ENCODE measurements at places on chromosomes 2 and 18.

- DNase-seq = no peak
Observed at GRCh38 chr2:136424112-136424511, 306.2 kb upstream of the CXCR4 start.

DNA sequence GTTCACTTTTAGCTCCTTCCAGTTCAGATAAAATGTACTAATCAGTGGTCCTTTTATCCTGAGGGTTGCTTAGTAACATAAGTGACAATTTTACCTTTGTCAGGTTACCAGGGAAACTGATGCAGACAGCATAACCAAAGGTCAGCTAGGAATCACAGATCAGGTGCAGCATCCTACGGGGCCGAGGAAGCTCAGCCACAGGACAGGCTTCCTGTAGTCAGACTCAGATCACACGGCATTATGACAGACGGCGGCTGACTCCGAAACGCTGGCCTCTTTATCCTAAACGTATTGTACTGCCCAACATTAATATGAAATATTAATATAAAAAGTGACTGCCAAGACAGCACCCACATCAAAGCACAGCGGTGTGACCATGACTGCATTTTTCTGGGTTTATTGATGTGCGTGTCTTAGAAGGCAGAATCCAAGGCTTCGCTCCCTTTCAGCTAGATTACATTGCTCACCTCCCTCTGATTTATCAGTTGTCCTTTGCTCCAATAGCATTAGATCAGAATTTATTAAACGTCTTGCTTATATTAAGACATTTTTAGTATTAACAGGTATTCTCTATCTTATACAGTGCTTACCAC is 444.5 kb downstream of the CMPK2 start:
- DNase-seq = no peak

DNA sequence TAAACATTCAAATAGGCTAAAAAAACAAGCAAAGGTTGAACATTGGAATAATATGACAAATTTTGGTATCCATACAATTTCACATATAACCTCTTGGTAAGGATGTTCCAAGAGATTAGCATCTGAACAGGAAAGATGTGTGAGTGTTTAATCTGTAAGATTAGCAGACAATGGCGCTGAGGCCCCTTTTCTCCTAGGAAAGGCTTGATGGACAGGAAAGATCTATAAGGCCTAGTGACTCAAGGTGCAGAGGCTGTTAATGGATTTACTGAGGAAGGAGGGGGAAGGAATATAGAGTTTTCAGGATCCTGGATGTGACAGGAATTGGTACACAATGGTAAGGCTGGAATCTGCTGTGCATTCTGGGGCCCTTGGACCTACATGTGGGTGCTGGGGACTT is 48.1 kb upstream of the SMAD2 start:
- no peak for DNase-seq

- DNase-seq = no peak
Observed at GRCh38 chr2:171858397-171858958, 35.6 kb downstream of the SLC25A12 start.

DNA sequence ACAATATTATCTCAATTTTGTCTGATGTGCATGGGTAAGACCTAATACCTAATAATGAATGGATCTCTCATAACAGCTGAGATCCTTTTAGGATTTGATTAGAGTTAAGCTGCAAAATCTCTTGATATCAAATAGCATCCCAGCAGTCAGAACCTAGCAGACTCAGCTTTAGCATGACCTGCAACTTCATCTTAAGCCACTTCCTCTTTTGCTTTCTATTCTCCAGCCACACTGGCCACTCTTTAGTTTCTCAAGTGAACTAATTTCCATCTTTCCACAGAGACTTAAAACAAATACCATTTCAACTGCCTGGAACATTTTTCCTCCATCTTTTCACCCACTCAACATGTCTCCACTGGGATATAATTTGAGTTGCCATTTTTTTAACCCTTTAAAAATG is 1251.6 kb upstream of the ZEB2 start:
- DNase-seq = no peak

DNA sequence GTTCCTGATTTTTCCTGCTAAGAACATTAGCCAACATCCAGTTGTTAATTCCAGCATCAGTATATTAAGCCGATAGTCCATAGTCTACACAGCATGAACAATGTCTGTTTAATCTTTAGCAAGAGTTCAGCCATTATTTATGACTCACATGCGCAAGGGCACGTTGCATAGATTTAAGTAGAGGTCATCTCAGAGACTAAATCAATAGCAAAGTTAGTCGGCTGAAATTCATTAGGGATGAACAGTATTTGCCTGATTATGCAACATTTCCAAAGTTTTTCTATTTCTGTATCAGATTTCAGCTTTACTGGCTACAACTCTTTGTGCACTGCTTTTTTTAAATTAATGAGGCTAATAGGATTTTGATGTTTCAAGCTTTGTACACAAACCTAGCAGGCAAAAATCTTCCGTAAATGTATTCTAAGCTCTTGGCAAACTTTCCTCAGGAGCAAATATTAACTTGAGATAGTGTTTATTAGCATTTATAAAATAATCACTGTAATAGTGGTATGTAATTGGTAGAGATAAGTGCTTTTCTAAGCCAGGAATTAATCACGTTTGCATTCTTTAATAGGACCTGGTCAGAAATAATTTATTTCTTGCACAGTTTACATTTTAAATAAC is 578.7 kb upstream of the ID2 start:
- no peak for DNase-seq

DNA sequence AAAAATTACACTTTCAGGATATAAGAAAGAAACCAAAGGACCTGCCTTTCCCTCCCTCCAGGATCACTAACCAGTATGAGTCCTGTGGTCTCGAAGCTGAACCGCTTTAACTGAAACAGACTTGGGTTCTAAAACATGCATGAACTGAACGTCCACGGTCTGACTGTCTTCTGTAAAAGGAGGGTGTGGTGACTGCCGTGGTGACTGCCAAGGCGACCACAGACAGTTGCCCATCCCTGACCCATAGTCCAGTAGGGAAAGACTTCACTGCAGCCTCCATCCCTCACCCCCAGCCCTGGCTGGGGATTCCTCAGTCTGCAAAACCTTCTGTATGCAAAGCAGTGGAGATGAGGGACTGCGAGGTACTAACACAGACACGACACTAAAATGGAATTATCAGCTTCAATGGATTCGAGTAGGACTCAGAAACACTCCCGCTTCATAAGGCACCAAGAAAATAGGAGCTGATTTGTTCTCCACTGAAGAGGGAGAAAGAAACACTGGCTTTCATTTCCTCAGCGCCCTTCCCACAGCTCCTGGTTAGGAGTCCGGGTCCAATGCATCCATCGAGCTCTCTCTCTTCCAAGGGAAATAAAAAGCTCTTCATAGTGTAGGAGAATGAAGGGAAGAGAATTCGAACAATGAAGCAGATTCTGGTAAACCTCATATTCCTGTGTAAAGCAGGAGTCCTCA is 197.2 kb downstream of the HDAC4 start:
- DNase-seq = no peak

- no peak for DNase-seq
Observed at GRCh38 chr2:163465440-163465839, 270.4 kb downstream of the FIGN start.

GRCh38 chr2:206201075-206201848 is 41.6 kb downstream of the EEF1B2 start:
- no peak for DNase-seq

DNA sequence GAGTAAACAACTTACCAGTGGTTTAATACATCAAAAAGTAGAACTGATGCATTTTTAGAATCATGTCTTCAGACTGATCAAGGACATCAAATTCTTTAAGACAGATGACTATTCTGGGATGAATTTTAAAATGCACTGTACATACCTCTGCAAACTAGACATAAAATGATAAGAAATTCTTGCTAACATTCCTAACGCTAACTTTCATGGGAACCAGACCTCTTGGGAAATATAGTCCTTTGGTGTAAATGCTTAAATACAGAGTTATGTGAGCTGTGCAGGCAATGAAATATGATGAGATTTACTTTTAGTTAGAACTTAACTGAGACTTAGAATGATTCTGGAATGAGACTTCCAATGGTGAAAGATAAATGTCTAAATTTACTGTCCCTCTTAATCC is 562.0 kb downstream of the NR4A2 start:
- DNase-seq = no peak

DNA sequence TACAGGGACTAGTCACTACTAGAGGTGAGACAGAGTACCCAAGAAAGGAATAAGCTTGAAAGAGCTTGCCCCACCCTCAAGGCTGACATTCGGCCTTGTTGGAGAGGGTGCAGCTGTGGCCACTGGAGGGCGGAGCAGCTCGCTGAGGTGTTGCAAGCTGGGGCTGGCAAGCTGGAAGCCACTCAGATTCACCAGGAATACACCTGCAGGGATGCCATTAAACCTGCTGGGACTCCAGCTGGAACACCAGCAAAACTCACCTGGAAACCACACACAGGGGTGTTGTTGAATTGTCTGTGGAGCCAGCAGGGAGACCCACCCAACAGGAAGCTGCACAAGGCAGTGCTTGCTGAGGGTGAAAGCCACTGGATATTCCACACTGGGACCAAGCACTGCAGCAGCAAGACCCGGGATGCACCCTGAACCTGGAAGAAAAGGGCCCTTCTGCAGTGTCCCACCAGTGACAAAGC is 26.1 kb downstream of the KCTD18 start:
- DNase-seq = no peak

DNA sequence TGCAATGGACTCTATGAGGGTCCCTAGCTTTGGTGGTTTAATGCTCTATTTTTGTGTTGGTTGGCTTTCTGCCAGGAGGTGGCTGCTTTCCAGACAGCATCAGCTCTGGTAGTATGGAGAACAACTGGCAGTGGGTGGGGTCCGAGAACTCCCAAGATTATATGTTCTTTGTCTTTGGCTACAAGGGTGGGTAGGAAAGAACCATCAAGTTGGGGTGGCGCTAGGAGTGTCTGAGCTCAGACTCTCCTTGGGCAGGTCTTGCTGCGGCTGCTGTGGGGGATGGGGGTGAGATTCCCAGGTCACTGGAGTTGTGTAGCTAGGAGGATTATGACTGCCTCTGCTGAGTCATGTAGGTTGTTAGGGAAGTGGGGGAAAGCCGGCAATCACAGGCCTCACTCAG is 976.1 kb upstream of the GYPC start:
- DNase-seq = no peak

DNA sequence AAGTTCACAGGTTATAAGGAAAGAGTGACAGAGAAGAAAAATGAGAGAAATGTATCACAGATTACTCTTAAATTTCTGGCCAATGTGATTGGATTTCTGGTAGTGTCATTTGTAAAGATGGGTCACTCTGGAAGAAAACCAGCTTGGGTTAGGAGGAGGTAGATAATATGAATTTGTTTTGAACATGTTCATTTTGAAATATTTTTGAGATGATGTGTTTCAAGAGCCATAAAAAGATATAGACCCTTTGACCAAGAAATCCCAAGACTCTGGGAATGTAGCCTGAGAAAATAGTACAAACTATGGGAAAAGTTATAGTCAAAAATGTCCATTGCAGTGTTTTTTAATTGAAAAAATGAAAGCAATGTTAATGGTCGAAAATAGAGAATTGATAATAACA is 70.7 kb downstream of the CALCRL start:
- no peak for DNase-seq

DNA sequence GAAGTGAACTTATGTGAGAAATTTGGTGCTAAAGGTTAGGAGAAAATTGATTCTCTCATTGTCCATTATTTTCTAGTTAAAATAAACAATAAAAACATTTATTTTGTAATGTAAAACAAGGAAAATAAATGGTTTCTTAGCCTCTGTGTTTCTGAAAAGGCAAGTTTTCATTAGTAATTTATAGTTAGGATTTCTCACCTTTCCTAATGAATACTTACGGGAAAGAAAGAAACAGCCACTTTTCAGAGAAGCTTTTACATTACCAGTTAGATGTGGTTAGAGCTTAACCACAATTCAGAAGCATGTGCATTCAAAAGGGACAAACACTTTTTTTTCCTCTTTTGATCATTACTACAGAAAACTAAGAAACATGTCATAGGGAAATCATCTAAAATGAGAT is 18.8 kb downstream of the NEMP2 start:
- DNase-seq = no peak

GRCh38 chr18:41965634-41966255 is 10.7 kb downstream of the PIK3C3 start:
- DNase-seq = no peak

DNA sequence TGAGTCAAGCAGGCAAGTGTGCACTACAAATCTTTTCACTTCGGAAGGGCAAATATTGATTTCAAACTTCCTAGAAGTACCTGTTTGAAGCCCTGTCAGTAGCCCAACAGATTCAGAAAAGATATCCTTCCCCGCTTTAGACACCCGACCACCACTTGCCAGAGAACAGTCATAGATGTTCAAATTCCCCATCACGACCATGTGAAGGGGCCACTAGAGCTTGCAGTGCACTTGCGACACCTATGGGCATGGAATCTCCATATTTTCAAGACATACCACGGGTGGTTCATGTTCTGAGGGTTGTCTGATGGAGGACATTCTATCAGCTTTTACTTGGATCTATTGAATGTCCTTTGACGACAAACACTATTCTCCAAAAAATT is 23.8 kb downstream of the GNLY start:
- no peak for DNase-seq

DNA sequence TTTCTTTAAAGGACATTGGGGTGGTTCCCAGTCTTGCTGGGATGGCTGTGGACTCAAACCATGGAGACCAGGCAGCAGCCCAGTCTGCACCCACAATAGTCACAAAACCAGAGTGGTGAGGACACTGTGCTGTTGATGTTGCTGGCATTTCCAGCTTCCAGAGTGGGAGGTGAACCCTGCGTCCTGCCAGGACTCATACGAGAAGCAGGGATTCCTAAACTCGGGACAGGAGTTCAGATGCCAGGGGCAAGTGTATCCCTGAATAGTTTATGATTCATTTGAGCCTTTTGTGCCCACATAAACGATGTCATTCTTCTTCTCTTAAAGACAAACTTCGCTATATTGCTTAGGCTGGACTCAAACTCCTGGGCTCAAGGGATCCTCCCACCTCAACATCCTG is 62.8 kb downstream of the TCF7L1 start:
- DNase-seq = no peak

DNA sequence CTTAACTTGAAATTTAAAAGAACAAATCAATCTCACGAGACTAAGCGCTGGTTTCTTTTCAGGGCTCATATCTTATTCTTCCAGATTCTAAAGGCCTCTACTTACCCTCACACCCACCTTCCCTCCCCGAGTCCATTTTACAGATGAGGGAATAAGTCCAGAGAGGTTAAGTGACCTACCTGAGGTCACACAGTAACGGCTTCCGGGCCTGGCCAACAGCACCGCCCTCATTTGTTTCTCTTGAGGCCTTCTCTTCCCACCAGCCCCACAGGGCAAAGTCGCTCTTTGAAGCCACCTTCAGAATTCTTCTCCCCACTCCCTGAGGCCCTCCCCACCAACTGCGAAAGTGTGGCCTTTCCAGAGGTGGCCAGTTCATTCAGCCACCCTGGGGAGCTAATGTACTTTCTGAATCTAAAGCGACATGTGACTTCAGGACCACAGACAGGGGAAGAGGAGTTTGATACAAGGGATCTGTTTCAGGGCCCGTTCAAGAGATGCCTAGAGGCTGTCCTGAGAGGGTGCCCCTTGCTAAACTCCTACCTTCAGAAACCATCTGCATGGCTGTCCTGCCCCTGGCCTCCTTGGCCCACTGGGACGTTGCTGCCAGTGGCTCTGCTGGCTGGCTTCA is 275.3 kb downstream of the HAUS1 start:
- no peak for DNase-seq
